Panc1 (cell line): ENCODE measurements at places on chromosomes 12 and 14. TPM values are rescaled to one million over a fixed set of nuclear protein-coding genes. Genes with fewer than 3 reads are reported as not detected.

DNA sequence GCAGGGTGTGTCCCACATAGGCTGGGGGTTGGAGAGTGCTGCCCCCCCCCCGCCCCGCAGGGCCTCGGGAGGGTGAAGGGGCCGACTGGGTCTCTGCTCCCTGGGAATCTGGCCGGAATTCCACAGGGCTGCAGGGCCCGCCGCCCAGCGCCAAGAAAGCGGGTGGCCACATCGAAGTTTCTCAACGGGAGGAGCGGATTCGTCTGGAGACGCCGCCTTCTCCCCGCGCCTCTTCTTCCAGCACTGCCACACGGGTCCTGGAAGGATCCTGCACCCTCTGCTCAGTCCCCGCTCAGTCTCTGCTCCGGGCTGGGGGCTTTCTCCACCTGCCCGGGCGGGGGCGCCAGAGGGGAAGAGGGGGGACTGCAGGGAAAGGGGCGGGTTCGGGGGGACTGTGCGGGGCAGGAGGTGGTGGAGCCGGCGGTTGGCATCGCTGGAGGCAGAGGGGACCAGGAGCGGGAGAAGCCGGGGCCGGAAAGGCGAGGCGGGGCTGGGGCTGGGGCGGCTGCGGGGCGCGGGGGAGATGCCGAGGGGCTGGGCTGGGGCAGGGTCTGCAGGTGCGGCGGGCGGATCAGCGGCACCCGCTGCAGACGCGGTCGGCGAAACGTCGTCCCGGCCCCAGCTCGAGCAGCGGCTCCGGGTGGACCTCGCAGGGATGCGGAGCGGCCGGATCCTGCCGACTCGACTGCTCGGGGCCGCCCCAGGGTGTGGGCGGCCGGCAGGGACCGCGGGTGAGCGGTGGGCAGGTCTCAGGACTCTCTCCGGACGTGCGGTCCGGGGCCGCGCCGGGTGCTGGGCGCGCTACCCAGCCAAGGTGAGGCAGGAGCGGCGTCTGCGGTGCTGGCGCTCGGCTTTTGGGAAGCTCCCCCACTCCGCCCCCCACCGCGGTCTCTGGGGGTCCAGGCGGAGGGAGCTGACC is 811.4 kb upstream of the TMEM132C start:
- no peak for DNase-seq
- no peak overlapping the region for H3K4me3 ChIP-seq
- H3K4me1 ChIP-seq: no peaks in the 10 kb centered on the region
- no peak overlapping the region for H3K27ac ChIP-seq
- no peaks in the 10 kb centered on the region for H3K36me3 ChIP-seq
- H3K27me3 ChIP-seq: no peaks in the 10 kb centered on the region

DNA sequence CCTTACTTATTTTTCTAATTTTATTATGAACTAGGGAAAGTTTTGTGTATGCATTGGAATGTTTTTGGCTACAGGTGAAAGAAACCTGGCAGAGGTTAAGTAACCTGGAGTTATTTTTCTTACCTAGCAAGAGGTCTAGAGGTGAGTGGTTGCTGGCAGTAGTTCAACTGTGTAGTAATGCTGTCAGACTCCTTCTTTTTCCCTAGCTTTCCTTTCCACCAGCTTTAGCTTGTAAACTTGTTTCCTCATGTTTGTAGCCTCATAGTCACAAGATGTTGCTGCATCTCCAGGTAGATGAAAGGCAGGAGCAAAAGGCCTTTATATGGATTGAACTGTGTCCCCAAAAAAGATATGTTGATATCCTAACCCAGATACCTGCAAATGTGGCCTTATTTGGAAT is 105.1 kb upstream of the AMIGO2 start:
- no peak for DNase-seq
- H3K36me3 ChIP-seq: no peaks in the 10 kb centered on the region
- H3K27ac ChIP-seq: no peak overlapping the region
- H3K27me3 ChIP-seq: no peaks in the 10 kb centered on the region
- H3K4me1 ChIP-seq: no peaks in the 10 kb centered on the region

GRCh38 chr12:55039395-55040354 is 19.9 kb downstream of the NEUROD4 start:
- H3K4me1 ChIP-seq: no peaks in the 10 kb centered on the region
- H3K36me3 ChIP-seq: no peaks in the 10 kb centered on the region
- no peak overlapping the region for H3K27ac ChIP-seq
- H3K27me3 ChIP-seq: peaks cover 35% of the 10 kb centered on the region

DNA sequence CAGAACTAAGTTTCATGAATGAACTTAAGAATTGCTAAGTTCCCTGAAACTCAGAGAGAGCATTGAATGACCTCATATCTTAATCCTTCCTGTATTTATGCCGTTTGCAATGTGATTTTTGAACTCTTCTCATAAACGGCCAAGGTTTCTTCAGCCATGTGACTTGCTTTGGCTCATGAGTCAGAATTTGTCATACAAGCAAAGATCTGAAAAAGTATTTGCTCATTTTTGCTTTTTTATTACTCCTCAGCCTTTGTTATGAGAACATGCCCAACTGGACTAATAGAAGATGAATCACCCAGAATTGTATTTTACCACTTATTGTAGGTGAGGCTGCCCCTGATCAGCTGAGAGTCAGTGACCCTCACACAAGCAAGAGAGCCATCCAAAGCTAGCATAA is 693.8 kb downstream of the BCL11B start:
- no peaks in the 10 kb centered on the region for H3K4me1 ChIP-seq
- no peak overlapping the region for H3K4me3 ChIP-seq
- H3K36me3 ChIP-seq: no peaks in the 10 kb centered on the region
- no peaks in the 10 kb centered on the region for H3K27me3 ChIP-seq
- no peak for DNase-seq

DNA sequence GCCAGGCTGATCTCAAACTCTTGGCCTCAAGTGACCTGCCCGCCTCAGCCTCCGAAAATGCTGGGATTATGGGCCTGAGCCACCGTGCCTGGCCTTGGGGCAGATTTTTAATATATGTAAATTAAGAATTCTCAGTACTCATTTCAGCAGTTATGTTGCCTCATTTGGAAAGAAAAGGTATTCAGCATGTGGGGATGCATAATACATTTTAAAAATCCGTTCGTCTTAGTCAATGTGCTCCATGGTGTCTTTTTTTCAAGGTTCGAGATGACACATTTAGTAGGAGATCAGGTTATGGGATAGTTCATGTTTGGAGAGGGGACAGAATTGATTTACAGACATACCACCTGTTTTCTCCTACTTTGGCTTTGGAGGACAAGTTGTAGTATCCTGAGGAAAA is 10.2 kb downstream of the SYNE2 start:
- H3K36me3 ChIP-seq: no peaks in the 10 kb centered on the region
- no peak for DNase-seq
- H3K4me1 ChIP-seq: peaks cover 13% of the 10 kb centered on the region
- H3K27ac ChIP-seq: no peak overlapping the region
- H3K4me3 ChIP-seq: no peak overlapping the region
- no peaks in the 10 kb centered on the region for H3K27me3 ChIP-seq

DNA sequence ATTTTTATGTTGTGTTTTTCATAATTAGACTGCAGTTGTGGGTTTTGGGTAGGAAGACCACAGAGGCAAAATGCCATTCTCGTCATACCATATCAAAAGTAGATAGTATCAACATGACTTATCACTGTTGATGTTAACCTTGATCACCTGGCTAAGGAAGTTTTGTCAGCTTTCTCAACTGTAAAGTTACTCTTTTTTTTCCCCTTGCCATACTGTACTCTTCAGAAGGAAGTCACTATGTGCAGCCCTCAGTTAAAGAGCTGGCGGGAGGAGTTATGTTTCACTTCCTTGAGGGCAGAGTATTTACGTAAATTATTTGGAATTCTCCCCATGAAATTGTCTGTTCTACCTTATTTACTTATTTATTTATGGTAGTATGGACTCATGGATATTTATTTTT is 78.7 kb downstream of the PRORP start:
- H3K36me3 ChIP-seq: no peaks in the 10 kb centered on the region
- no peaks in the 10 kb centered on the region for H3K27me3 ChIP-seq
- no peak overlapping the region for H3K27ac ChIP-seq
- no peaks in the 10 kb centered on the region for H3K4me1 ChIP-seq
- DNase-seq: no peak

- H3K27me3 ChIP-seq: no peaks in the 10 kb centered on the region
- no peak overlapping the region for H3K27ac ChIP-seq
- H3K4me1 ChIP-seq: peaks cover 9% of the 10 kb centered on the region
- no peak for DNase-seq
- H3K36me3 ChIP-seq: no peaks in the 10 kb centered on the region
Observed at GRCh38 chr12:132484891-132485441, 5.0 kb upstream of the FBRSL1 start.

- peaks cover 4% of the 10 kb centered on the region; the same call in 1 of the 2 replicates for H3K27me3 ChIP-seq
- no peak for DNase-seq
- no peak overlapping the region for H3K27ac ChIP-seq
Observed at GRCh38 chr12:93151079-93151762, 222.1 kb upstream of the EEA1 start.

- H3K4me1 ChIP-seq: no peaks in the 10 kb centered on the region
- no peak overlapping the region for H3K4me3 ChIP-seq
- H3K36me3 ChIP-seq: no peaks in the 10 kb centered on the region
Observed at GRCh38 chr14:36582874-36583241, 444 bp upstream of the NKX2-8 start.

GRCh38 chr12:87323369-87323768 is 705.8 kb downstream of the C12orf50 start:
- no peak overlapping the region for H3K4me3 ChIP-seq
- H3K4me1 ChIP-seq: no peaks in the 10 kb centered on the region
- no peaks in the 10 kb centered on the region for H3K27me3 ChIP-seq
- H3K36me3 ChIP-seq: no peaks in the 10 kb centered on the region
- no peak overlapping the region for H3K27ac ChIP-seq
- DNase-seq: no peak

- no peaks in the 10 kb centered on the region for H3K27me3 ChIP-seq
- H3K36me3 ChIP-seq: no peaks in the 10 kb centered on the region
- H3K4me3 ChIP-seq: no peak overlapping the region
- no peak for DNase-seq
- no peaks in the 10 kb centered on the region for H3K4me1 ChIP-seq
Observed at GRCh38 chr14:54189333-54189732, 207.5 kb upstream of the CDKN3 start.

- no peaks in the 10 kb centered on the region for H3K36me3 ChIP-seq
- no peak for DNase-seq
- no peaks in the 10 kb centered on the region for H3K27me3 ChIP-seq
- no peaks in the 10 kb centered on the region; the same call in 1 of the 2 replicates for H3K4me1 ChIP-seq
- H3K27ac ChIP-seq: no peak overlapping the region
Observed at GRCh38 chr12:95760371-95760770, 30.2 kb downstream of the NTN4 start.

GRCh38 chr14:68333262-68333661 is 459.6 kb downstream of the ZFP36L1 start:
- H3K27me3 ChIP-seq: no peaks in the 10 kb centered on the region
- H3K4me3 ChIP-seq: no peak overlapping the region
- DNase-seq: no peak
- no peak overlapping the region for H3K27ac ChIP-seq
- no peaks in the 10 kb centered on the region for H3K4me1 ChIP-seq
- no peaks in the 10 kb centered on the region for H3K36me3 ChIP-seq

B4GALNT1 gene
- 48.6 TPM for total RNA-seq

PTPN6 gene
- total RNA-seq: 13.7 TPM

PPTC7 gene
- 18.4 TPM for total RNA-seq

KRT85 gene
- total RNA-seq: not detected

DAO gene
- total RNA-seq: not detected
